ENCODE measurements at places on chromosomes 12 and 14.

- DNase-seq, result no peak
Observed at GRCh38 chr14:80404413-80404812, 193.1 kb upstream of the DIO2 start.

DNA sequence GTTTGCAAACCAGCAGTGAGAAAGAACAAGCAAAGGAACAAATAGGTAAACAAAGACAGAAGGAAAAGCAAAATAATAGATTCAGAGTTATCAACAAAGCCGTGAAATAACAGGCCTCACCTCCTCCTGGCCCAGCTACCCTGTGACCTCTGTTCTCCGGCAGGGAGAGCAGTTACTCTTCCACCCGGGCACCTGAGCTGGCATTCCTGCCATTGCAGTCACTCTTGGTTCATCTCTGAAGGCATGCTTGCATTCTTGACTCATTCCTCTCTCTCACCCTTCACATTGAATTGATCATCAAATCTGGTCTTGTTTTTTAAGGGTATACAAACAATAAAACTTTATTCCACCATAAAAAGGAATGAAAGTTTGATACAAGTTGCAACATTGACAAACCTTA lies 95.1 kb downstream of the TTC8 start:
- DNase-seq, result no peak

DNA sequence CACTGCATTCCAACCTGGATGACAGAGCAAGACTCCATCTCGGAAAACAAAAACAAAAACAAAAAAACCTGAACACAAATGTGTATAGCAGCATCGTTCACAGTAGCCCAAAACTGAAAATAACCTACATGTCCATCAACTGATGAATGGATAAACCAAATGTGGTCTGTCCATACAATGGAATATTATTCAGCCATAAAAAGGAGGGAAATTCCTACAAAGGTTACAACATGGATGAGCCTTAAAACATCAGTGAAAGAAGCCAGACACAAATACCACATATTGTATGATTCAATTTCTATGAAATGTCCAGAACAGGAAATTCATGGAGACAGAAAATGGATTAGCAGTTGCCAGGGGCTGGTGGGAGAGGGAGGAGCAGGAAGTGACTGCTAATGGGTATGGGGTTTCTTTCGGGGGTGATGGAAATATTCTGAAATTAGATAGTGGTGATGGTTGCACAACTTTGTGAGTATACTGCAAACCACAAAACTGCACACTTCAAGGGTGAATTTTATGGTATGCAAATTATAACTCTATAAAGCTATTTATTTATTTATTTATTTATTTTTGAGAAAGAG lies 4.0 kb downstream of the MYL2 start:
- no peak for DNase-seq

DNA sequence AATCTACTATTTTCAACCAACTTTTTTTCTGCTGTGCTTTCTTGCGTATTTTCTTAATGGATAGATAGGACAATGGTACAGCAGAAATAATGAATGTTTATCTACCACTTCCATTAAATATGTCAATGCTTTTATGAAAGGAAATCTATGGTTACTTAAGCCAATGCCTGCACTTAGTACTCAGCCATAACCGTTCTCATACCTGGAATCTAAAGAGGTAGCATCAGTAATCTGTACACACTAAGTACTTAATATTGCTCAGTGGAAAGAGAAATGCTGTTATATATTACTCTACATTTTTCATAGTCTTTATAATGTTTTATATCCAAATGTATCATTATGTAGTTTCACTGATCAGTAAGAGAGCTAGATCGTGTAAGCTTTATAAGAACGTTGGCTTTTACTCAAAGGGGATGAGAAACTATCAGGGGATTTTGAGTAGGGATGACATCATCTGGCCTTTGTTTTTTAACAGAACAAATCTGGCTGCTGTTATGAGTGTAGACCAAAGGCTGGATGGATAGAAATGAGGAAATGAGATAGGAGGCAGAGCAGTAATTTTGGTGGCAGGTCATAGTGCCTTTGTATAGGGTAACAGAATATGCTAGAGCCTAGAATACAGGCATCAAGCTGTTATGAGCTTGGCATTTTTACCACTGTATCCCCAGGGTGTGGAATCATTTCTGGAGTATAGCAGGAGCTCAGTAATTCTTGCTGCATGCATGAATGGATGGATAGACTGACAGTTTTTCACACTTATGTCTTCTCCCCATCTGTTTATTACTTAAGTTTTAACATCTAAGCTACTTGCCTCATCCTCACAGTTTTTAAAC lies 34.0 kb downstream of the ALG10B start:
- DNase-seq, result no peak

GRCh38 chr12:93778306-93778705 lies 101.1 kb downstream of the CRADD start:
- peak; percentile 60 for DNase-seq

DNA sequence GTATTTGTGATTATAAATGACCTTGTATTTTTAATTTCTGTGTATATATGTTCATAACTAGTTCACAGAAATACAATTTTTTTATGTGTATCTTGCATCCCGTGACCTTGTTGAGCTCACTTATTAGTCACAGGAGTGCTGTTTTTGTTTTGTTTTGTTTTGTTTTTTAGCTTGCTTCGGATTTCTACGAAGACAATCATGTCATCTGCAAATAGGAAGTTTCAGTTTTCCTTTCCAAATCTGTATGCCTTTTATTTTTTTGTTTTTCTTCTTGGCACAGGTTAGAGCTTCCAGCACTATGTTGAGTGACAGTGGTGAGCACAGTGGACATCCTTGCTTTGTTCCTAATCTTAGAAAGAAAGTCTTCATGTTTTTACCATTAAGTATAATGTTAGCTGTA lies 229.2 kb upstream of the GARIN6 start:
- no peak for DNase-seq

- DNase-seq, result no peak
Observed at GRCh38 chr14:81261176-81261575, 40.4 kb upstream of the GTF2A1 start.

GRCh38 chr12:70096759-70097410 lies 146.3 kb upstream of the CNOT2 start:
- no peak for DNase-seq

Data from left ventricle myocardium inferior (tissue), 1 donor.